AG09309 (cell line): ENCODE measurements at places on chromosomes 12 and 14.

DNA sequence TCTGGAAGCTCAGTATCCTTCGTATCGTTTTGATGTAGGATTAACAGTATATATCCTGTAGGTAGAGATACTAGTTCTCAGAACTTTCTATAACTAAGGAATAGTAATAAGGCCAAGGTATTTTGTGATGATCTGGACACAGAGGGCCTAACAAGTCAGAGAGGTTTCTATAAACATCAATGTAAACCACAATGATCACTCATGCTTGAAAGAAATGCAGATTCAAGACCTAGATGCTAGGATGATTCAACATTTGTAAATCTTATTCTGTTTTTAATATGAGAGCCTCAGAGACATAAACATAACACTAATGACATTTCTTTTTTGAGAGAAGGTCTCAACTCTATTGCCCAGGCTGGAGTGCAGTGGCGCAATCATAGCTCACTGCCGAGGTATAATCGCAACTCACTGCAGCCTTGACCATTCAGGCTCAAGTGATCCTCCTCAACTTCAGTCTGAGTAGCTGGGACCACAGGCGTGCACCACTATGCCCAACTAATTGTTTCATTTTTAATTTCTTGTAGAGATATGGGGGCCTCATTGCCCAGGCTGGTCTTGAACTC, 16.2 kb downstream of the SUPT16H start:
- DNase-seq: no peak

DNA sequence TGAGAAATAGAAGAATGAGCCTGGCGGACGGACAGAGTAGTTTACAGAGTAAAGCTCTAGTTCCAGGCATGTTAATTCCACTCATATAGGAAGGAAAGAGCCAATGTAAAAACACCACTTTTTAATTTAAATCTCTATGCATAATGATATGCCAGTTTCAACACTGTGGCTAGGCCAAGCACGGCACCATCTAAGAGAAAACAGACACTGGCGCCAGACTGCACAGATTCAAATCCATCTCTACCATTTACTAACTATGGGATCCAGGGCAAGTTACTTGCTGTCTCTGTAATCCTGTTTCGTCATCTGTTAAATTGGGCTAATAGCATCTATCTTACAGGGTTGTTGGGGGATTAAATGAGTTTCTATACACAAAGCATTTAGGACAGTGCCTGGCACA, 27.5 kb downstream of the RMST start:
- DNase-seq: no peak

- peak; percentile 52 for DNase-seq
Measured at GRCh38 chr12:29428633-29429032, 47.7 kb upstream of the ERGIC2 start.

GRCh38 chr12:126784328-126784921, 1482.5 kb upstream of the TMEM132C start:
- DNase-seq: peak; percentile 21

- DNase-seq: no peak
Measured at GRCh38 chr14:51806026-51807023, 54.1 kb upstream of the GNG2 start.

DNA sequence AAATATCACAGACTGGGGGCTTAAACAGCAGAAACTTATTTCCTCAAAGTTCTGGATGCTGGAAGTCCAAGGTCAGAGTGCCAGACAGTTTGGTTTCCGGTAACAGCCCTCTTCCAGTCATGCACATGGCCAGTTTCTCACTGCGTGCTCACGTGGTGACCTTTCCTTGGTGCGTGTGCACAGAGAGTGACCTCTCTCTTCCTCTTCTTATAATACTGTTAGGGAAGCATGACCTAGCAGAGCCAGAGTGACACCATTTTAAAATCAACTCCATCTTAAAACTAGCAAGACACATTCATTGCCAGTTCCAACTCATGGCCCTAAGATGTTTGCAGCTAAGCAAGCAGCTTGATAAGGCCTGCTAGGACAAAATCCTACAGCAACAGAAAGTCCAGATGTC, 221.5 kb upstream of the DAAM1 start:
- DNase-seq: no peak

- DNase-seq: no peak
Measured at GRCh38 chr14:39303115-39303514, 69.4 kb downstream of the MIA2 start.

- DNase-seq: no peak
Measured at GRCh38 chr14:76514213-76514998, 138.5 kb downstream of the ESRRB start.

DNA sequence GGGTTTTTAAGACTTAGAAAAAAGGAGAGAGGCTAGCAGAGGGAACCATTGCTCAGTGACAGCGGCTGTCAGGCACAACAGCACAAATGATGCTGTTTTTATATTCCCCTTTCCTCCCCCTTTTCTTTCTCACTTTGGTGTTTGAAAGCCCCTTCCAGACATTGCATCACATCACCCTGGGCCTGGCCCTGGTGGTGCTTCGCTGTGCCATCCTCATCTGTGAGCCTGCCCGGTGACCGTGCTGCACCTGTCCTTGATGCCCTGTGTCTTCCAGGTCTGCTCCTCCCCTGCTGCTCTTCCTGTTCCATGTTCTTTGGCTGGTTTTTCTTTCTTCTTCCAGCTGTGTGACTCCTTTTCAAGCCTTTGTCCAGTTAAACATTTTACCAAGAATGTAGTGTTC, 24.8 kb downstream of the KLC1 start:
- no peak for DNase-seq

DNA sequence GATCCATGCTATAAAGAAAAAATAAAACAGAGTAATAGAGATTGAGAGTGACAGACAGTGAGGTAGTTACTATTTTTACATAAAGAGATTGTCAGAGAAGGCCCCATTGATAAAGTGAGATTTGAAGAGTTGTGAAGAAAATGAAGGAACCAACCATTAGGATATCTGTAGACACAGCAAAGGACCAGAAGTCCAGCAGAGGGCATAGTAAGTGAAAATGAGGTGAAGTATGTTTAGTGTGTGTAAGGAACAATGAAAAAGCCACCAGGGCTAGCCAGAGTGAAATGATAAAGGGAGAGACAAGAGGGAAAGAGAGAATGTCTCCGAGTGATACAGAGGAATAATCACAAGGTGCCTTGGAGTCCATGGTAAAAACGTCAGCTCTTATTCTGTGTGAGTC, 411.0 kb downstream of the NELL2 start:
- DNase-seq: no peak

GRCh38 chr12:106080791-106081170, 58.0 kb downstream of the NUAK1 start:
- DNase-seq: no peak

DNA sequence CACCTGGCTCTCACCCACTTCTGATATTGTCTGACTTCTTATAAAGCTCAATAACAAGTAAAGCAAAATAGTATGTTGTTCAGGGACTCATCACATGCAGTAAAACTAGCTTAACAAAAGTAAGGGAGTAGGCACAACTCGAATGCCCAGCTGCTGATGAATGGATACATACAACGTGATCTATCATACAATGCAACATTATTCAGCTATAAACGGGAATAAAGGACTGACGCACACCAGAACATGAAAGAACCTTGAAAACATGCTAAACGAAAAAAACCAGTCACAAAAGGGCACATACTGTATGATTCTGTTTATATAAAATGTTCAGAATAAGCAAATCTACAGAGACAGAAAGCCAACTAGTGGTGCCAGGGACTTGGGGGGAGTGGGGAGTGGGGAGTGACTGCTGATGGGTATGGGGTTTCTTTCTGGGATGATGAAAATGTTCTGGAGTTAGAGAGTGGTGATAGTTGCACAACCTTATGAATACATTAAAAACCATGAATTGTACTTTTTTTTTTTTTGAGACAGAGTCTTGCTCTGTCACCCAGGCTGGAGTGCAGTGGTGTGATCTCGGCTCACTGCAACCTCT, 11.1 kb downstream of the PLBD2 start:
- no peak for DNase-seq

DNA sequence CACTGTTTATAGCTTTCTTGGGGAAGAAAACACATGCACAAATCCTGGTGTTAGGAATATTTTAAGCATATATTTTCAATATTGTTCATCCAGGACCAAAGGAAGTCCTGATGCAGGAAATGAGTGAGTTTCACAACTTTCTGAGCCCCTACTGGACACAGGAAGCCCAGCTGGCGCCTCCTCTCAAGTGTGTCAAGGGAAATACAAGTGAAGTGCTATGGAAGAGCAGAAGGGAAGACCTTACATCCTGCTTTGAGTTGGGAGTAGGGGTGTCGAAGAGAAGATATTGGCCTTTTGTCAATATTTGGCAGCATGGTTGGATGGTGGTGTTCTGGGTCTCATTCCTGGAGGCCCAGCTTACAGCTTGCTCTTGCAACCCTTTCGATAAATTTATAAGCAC, 66.1 kb upstream of the ZDHHC17 start:
- no peak for DNase-seq

DNA sequence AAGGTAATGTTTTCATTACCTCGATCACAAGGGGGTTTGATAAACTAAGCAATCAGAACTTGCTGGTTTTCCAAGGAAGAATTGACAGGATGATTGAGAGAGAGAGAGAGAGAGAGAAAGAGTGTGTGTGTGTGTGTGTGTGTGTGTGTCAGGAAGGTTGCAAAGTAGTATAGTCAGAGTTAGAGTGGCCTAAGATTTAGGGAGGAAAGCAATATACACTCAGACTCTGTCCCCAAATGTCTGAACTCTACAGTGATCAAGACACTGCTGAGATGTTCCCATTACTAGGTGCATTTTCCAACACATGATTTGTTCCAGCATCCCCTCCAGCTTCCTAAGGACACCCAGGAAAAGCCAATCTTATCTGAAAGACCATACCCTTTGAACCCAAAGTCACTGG, 1074.1 kb downstream of the BCL11B start:
- no peak for DNase-seq

DNA sequence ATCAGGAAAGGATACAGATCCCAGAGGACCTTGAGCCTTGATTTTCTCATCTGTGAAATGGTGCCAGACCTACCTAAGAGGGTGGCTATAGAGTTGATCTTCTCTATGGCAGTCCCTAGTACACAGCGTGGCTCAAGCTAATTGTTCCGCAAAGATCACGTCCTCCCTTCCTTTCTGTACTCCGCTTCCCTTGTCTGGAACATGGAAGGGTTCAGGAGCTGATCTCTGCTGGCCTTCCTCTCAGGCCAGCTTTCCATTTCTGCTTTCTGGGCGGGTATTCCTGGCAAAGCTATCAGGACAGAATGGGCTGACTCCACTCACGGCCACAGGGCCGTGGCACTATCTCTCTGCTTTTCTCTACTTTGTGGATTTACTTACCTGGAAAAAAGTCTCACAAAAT, 6.5 kb downstream of the CAMKK2 start:
- no peak for DNase-seq

- DNase-seq: no peak
Measured at GRCh38 chr12:21539797-21540196, 13.7 kb downstream of the SPX start.

DNA sequence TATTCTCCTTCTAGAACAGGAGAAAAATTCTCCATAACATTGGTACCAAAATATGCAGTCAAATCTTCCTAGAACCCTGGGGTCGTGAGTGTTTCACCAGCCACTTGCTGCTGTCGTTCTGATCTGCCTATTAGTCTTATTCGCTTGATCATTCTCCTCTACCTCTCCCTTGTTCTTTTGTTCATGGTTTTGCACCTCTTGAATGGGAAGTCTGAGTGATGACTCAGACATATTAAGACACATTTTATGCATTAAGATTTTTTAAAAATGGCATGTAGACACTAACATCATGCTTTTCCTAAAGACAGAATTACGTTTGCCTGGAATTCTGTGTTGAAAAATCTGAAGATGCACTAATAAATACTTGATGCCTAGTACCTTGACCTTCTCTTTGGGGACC, 159.2 kb upstream of the LRIG3 start:
- DNase-seq: no peak

DNA sequence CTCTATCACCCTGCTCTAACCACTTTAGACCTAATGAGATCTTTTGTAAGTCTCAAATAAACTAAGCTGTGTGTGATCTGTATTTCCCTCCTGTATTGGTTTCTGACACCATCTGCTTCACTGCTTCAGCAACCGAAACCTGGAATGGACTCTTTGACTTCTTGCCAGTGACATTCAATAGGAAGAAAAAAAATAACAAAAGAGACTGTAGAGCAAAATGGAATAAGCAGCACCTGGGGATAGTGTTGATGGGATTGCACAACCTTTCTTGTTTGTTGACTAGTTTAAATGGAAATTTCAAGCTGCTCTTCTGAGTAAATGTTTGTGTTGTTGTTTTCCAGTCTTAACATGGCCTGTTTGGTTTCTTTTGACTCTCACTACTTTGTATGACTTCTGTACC, 888.6 kb upstream of the SEL1L start:
- DNase-seq: no peak

- DNase-seq: no peak
Measured at GRCh38 chr12:44403185-44403584, 472.9 kb downstream of the NELL2 start.

DNA sequence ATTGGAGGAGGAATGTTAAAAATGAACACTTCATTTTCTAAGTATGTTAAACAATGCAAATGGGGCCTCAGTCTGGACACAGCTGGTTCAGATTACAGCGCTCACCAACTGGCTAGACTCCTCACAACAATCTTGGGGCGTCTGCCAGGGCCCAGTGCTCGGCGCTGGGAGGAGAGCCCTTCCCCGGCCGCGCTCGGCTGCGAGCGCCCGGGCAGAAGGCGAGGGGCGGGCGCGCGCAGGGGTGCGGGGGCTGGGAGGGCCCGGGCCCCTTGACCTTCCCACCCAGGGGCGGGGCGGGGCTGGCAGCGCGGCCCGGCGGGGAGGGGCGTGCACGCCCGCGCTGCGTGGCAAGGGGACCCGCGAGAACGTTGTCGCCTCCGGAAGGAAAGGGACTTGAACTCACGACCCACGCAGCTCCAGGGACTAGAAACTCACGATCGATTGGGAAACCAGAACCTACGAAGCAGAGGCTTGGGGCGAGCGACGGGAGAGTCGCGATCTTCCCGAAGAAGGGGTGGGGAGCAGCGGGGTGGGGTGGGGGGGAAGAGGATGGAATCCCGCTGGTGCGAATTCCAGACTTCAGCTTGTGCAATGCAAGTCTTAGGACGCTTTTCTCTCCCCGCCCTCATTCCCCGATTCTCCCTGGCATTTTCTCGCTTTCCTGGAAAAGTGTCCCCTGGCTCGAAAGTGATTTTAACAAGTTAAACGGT, at the start of gene FBLN5:
Gene FBLN5 (minus strand): TSS at position 220 of the 710 bp plus-strand sequence. CDS start 465 bp downstream, outside the sequence.
- peak; percentile 74 for DNase-seq

DNA sequence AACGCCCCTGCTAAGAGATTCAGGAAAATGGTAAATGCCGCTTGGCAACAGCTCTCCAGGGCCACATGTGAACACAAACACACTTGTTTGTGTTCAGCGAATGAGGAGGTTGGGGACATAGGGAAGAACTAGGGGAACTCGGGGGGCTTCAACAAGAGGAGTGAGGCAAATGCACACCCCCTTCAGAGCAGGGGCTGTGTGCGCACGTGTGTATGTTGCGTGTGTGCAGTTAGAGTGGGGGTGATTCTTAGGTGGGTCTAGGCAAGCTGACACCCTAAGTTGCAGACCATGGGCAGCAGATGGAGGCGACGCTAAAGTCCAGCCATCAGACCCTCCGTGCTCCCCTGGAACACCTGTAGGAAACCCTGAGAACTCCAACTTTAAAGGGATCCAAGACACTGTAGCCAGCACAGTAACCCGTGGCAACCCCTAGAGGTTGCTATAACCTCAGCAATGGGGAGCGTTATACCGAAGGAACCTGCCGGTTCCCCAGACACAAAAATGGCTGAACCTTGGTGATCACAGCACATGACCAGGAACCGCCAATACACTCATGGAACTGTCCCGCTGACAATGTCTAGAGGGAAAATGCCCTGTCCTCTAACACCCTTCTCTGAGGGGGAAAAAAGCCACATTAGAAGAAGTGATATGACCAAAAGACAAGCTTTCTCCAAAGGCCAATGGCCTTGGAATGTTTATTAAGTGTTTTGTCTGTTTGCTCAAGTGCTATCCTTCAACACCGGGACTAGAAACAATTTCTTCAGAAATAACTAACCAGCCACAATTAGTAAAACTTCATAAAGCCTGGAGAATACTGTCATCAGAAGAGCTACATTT, 86.5 kb upstream of the CEP83 start:
- DNase-seq: peak; percentile 24
